ENCODE measurements at places on chromosomes 1 and 21.
A peak's percentile ranks its signal among the peaks of the same experiment; 100 is the strongest.

GRCh38 chr21:42631142-42631541, 22.3 kb upstream of the PDE9A start:
- DNase-seq: no peak

- DNase-seq: no peak
Observed at GRCh38 chr1:44002606-44003157, 11.3 kb downstream of the CCDC24 start.

GRCh38 chr1:200671235-200671786, 1.6 kb upstream of the DDX59 start:
- DNase-seq: no peak

GRCh38 chr1:227809026-227809425, 6.4 kb upstream of the PRSS38 start:
- no peak for DNase-seq

DNA sequence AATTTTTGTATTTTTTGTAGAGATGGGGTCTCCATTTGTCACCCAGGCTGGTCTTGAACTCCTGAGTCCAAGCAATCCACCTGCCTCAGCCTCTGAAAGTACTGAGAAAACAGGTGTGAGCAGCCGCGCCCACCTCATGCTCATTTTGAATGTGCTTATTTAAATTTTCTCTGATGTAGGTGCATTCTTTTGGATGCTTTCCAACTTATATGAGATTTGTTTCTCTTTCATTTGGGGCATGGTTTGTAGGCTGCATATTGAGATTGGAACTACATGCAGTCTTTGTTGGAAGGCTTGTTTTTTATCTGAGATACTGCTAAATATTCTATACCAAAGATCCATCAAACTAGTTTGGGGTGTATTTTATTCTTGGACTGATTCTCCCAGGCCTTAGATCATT, 81.0 kb upstream of the IVNS1ABP start:
- no peak for DNase-seq

- DNase-seq: no peak
Observed at GRCh38 chr1:212013672-212014071, 21.7 kb downstream of the INTS7 start.

DNA sequence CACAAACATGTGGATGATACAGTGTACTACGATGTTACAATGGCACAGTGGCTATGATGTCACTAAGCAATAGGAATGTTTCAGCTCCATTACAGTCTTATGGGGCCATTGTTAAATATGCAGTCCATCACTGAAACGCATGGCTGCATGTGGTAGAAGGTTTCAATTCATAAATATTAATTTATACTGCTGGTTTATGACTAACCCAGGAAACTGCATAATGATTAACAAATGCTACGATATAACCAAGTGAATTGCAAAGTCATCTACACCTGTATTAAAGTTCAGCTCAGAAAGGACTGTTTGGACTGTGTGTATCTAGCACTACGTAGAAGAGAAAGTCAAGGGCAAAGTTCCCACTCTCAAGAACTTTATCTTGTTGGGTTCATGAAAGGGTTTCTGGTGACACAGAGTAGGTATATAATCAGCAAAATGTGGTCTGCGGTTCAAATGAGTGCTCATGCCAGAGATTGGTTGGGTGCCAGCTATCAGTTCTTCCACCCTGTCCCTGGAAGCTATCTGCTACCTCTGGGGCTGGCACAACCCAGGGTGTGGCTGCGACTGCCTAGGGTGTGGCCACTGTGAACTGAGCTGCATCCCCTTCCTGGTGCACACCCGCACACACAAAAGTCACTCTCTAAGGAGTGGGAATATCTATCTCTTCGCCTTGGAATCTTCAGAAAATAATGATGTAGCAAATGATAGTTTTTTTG, 14.8 kb downstream of the MGST3 start:
- peak; percentile 39 for DNase-seq

DNA sequence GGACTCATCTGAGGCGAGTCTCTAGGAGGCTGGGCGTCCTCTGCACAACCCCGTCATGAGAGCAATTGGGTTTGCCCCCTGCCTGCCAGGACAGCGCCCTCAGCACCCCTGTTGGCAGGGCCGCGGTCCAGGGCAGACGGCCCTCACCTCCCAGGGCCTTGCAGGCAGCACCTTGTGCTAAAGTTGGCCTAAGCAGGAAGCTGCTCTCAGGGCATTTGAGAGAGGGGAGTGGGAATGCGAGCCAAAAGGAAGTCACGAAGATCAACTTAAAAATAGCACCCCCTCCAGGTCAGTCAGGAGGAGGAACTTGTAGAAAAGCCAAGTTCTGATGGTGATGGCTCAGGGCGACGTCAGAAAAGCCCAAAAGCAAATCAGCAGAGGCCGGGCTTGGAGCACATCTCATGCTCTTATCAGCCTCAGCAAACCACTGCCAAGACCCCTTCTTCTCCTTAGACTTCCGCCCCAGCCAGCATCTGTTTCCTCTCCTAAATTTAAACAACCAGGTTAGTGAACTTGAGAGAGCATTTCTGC, 12.6 kb upstream of the ADORA3 start:
- peak; percentile 42 for DNase-seq

- DNase-seq: peak; percentile 30
Observed at GRCh38 chr1:169584483-169585144, 1.7 kb downstream of the F5 start.

GRCh38 chr1:45001011-45001481, 10.1 kb downstream of the HECTD3 start:
- DNase-seq: no peak

DNA sequence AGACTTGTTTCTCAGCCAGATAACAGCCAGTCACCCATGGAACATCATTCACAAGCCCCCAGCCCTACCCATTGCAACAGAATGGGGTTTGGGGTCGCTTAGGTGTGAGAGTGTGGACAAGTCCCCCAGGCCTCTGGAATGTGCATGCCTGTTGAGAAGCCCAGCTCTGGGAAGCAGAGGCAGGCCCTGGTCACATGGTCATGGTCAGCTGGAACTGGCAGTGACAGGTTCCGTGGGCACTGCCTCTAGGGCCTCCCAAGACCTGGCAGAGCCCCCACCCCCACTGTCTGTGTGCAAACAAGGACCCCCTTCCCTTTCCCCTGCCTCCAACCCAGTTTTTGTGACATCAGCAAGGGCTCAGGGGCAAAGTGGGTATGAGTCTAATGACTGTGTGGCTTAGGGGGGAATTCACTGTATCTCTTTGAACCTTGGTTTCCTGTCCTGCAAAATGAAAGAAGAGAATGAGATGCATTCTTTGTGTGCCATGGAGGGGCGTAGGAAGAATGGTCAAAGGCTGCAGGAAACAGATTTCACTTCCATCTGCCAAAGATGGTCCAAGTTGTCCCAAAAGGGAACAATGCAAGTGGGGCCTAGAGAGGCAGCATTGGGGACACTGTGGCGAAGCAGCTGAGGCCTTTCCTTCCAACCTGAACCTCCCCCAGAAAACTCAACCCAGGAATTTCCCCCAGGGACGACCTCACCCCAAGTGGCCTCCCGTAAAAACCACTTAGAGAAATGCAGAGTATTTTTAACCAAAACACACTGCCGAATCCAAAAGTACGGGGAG, 34.7 kb upstream of the SELENON start:
- no peak for DNase-seq

DNA sequence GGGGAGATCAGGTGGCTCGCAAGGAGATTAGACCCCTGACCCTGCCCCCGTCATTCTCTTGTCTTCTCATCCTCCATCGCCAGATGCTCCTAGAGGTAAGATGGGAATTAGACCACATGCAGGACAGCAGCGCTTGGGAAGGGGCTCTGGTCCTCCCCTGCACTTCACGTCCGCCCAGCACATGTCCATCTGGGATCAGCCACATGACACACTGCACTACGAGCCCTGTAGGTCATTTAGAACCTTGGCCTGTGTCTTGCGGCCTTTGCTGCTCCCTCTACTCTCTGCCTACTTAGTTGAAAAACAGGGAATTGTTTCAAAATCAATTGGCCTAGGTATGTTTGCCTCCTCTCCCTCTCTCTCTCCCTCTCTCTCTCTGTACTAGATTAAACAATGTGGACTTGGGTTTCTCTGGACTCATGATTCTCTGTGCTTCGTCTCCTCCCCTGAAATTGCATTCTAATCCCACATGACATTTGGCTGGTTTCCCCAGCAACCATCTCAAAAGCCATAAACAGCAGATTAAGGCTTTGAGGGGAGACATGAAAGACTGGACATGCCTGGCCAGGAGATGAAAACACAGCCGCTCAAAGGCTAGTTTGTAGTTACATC, 3.8 kb upstream of the NCMAP start:
- no peak for DNase-seq

- DNase-seq: no peak
Observed at GRCh38 chr1:229272164-229273158, 1.6 kb downstream of the RAB4A start.

- no peak for DNase-seq
Observed at GRCh38 chr21:33898586-33898985, 17.0 kb downstream of the ATP5PO start.

DNA sequence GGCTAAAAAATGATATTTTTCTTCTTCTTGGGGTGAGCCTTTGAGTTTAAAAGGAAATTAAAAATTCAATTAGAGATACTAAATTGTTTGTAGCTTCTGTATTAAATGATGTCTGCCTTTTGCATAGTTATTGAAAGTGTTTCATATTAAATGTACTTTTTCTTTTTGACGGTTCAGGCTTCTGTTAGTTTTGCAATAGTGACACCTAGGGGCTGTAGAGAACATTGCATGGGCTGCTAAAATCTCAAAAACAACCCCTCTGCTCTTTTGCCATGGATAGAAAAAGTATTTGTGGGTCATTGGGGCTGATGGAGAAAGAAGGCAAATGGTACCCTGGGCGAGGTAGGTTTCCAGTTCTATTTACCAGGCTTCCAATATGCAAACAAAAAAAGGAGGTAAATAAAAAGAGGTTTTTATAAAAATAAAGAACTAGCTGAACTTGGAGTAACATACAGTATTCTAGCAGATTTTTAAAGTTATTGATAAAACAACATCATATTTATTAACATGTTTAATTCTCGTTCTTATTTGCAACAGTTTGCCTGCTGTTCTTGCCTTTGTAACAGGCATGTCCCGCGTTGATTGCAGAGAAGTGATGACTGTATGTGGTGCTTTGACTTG, 115.4 kb upstream of the HOOK1 start:
- peak; percentile 66 for DNase-seq

DNA sequence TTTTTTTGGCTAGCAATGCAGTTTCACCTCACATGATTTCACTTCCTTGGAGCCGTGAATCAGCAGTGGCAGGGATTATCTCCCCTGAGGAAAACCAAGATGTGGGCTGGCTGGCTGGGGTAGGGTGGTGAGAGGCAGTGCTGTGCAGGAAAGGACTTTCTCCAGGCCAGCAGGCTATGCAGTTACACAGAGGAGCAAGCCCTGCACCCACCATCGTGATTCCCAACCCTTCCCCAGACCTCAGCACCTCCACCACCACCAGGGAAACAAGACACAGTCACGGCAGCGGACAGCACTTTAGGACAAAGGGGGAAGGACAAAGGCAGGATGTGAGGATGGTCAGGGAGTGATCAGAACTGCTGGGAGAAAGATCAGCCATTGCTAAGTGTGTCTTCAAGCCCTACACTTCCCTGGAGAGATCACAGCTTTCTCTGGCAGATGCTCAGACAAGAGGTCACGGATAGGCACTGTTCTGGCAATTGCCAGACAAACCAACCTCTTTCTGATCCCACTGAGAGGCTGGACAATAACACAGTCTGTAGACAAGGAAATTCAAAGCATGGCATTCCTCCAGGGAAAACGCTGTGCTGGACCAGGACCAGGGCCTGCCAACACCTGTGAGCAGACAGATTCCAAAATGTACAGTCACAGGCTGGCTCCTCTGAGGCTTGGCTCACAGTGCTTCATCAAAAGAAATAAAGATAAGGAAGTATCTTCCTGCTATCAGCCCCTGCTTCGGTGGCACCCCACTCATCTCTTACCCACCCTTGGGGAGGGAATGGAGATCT, 509.4 kb downstream of the SMYD3 start:
- DNase-seq: no peak

DNA sequence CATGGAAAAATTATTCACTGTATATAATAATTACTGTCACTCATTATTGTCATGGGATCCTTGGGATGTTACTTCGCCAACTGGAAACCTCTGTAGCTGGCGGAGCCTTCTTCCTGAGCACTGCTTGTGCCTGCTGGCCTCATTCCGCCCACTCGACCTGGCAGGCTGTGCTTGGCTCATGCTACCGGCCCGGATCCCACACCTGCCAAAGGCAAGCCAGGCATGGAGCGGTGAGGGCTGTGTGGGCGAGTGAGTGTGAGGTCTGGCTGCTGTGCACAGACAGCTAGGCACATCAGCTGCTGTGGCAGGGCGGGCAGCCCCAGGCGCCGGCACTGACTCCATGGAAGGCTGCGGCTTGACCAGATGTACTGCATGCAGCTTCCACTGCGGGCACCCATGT, 78.4 kb downstream of the DISP1 start:
- no peak for DNase-seq

- no peak for DNase-seq
Observed at GRCh38 chr1:87985071-87985470, 656.4 kb downstream of the LMO4 start.

GRCh38 chr1:210373628-210373877, 44.9 kb downstream of the HHAT start:
- DNase-seq: no peak

GRCh38 chr1:24186993-24187790, at the start of gene IFNLR1:
TSS of gene IFNLR1 (minus strand) at chr1:24187289. CDS start at chr1:24187248, 41 bp downstream.
- peak; percentile 80 for DNase-seq

GRCh38 chr1:230701895-230702768, 11.8 kb downstream of the AGT start:
- no peak for DNase-seq

GRCh38 chr1:234239515-234239914, 133.7 kb upstream of the COA6 start:
- DNase-seq: no peak

GRCh38 chr1:169271098-169271497, 96.5 kb downstream of the NME7 start:
- no peak for DNase-seq

- no peak for DNase-seq
Observed at GRCh38 chr21:32979598-32980268, 46.0 kb upstream of the OLIG2 start.

DNA sequence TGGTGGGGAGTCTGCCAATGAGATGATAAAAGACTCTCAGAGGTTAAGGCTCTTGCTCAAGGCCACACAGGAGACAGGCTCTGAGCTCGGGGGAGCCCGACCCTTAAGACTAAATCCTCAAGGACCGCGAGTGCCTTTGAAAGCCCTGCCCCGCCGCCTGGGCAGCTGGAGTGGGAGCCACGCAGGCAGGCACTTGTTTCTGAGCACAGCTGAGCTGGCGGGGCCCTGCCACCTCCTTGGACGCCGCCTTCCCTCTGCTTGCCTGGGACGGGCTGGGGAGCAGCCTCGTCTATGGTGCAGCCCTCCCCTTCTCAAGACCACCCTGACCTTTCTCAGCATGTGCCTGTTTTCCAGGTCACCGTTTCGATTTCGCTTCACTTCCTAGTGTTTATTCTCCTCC, 169.3 kb downstream of the CAMTA1 start:
- DNase-seq: no peak

Measured in CD4-positive, alpha-beta T cell treated with Interleukin-17A for 1 hour (primary cell).